Cardiac fibroblast (primary cell): ENCODE measurements at places on chromosomes 16 and 17.

DNA sequence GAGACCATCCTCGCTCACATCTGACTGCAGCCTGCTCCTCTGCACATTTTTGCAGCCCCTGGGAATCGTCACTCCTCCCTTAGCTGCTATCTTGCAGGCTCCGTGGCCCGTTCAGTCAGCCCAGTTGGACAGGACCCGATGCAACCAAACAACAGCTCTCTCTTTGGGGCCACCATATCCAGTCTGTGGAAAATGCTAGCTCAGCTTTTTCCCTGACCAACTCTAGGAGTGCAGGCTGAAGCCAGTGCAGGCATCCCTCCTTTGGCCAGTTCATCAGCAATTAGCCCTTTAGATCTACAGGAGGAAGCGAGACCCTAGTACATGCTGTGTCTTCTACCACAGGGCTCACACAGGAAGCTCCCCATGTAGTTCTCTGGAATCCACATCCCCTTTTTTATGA is 182.1 kb downstream of the HS3ST3A1 start:
- DNase-seq: no peak

GRCh38 chr16:48542966-48543365 is 67.0 kb downstream of the N4BP1 start:
- no peak for DNase-seq

DNA sequence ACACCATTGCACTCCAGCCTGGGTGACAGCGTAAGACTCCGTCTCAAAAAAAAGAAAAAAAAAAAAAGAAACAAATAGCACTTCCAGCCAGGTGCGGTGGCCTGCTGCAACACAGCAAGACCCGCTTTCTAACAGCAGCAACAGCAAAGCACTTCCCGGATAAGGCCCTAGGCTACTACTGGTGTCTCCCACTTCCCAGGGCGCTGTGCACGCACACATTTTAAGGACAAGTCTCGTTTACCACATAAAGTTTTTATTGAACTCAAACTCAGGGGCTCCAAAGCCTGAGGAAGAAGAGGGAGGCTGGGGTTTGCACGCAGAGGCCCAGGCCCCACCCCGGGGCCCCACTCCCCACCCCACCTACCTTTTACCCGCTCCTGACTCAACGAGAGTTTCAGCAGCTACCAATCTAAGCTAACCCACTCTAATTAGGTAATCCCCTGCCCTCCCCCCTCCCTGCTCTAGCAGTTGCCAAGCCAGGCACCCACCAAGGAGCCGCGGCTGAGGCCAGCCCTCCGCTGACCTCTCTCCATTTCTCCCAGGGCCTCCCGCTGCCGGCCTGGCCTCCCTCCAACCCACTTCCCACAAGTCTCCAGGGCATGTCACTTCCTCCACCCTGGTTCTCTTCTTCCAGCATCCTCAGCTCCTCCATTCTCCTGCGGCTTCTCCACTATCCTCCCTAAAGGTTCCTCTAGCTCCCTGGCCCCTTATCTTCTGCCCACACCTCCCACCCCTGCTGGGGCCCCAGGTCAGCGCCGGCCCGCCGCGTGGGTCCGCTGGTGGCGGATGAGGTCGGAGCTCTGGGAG is 2.4 kb downstream of the ZNF768 start:
- peak; percentile 30 for DNase-seq

DNA sequence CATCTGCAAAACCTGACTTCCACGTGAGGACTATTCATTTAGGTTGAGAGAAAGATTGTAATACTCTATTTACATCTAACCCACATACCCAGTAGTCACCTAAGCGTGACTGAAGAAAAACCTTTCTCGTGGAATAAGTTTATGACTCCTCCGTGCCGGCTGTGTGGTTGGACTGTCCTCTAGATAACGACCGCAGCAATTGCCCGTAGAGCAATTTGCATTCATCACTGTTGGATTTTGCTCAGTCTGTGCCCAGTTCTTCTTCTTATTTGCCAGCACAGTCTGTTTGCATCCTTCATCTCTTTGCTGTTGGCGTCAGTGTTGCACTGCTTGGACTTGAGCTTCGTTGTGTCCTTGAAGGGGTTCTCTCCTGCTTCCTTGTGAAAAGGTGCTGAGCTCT is 131.3 kb downstream of the CYB561 start:
- no peak for DNase-seq

DNA sequence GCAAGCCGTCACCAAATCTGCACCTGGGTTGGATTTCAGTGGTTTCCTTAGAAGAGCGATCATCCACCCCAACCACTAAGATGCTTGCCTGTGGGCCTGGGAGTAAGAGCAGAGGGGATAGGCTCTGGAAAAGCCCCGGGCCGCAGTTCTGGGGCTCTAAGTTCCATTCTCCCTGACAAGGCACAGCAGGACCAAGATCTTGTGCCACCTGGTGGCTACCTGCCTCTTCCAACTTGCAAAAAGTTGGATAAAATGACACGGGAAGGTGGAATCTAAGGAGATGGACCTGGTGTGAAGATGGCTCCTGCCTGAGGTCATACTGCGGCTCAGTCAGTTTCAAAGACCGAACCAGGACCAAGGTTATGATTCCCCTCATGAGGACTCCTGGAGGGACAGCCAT is 42.3 kb downstream of the ABCC12 start:
- DNase-seq: no peak

GRCh38 chr17:72479113-72479512 is 358.3 kb downstream of the SOX9 start:
- no peak for DNase-seq

DNA sequence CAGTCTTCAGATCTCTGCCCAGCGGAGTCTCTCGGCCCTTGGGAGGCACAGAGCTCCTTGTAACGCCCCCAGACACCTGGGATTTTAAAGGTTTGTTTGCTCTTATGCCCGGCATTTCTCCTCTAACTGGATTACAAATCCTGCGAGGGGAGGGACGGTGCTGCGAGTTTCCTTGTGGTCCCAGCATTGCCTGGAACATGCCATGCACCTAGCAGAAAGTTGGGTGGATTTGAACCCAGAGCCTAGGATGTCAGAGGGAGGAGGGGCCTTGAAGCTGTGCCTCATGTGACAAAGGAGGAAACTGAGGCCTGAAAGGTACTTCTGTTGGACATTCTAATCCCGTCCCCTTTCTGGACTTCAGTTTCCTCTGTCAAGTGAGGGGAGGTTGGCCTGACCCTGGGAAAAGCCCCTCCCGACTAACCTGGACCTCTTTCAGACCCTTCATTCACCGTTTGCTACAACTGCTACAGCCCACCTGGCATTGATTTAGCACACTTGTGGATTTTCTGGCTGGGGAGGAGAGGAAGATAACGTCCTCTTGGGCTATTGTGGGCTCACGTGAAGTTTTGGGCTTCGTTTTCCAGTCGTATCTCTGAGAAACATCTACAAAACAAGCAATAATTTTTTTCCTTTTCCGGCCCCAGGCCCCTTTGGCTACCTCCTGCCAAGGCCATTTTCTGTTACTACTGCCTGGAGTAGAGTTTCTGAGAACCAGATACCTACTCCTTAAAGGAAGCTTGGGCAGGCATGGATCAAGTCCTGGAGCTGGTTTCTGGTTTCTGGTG is 30.9 kb downstream of the MRC2 start:
- no peak for DNase-seq

DNA sequence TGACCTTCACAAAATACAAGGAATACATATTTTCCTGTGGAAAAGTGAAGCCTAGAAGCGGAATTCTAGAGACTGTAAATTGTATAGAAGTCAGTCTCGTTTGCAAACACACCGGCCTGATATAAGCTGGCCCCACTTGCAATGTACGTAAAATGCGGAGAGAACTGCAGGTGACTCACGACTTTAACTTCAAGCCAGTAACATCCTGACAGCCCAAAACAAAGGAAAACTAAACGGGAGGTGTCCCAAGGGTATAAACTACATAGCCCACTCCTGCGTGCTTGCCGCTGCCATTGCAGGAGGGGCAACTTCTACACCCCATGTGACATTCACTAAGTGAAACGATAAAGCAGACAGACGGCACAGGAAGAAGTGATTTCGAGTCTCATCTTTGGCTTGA is 101.6 kb downstream of the CYTH1 start:
- DNase-seq: peak; percentile 86

DNA sequence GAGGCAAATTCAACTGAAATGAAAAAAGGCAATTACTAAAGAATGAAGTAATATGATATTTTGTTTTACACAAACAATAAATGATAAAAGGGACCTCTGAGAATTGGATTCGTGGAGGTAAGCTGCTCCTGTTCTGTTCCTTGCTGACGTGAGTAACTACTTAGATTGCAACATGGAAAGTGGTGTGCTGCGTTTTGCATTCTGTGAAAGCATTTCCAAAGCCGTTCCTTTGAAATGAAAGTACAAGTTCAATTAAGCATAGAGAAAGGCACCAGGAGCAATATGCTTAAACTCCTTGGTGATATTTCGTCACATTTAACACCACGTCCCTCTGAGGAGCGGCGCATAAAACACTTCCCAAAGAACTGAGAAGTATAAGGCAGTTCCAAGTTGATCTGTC is 381.7 kb downstream of the UTP18 start:
- no peak for DNase-seq

- DNase-seq: no peak
Observed at GRCh38 chr16:70526403-70526802, 2.8 kb downstream of the SF3B3 start.

- DNase-seq: no peak
Observed at GRCh38 chr16:49936791-49937190, 80.9 kb upstream of the ZNF423 start.

DNA sequence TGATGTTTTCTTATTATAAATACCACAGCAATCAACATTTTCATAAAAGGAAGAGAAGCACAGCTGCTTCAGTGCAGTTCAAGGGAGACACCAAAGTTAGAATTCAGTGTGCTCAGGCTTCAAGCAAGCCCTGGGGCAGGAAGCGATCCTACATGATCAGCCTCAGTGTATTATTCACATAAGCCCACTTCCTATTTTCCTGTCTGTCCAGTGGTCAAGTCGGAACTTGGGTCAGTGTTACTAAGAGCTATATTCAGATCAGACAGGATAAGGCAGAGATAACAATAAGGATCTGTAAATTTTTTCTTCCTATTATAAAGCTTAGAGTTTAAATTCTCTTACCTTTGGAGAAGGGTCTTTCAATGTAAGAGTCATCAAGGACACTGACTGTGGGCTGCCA is 12.9 kb downstream of the HEATR6 start:
- no peak for DNase-seq

GRCh38 chr17:12887088-12887487 is 97.8 kb downstream of the ARHGAP44 start:
- no peak for DNase-seq

DNA sequence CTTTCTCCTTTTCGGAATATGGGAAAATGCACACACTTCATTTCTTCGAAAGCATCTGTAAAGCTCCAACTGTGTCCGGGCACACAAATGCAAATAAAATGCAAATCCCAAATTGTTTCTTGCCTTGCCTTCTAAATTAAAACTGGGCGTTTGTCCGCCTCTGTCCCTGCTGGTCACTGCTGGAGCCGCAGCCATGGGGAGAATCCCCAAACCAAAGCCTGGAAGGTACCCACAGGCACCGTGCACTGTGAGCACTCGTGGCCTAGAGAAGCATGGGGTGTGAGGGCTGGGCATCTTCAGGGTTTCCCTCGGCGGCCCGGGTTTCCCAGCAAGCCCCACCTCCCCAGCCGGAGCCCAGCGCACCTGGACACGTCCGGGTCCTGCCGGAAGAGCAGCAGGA is 2.9 kb downstream of the SLC47A2 start:
- DNase-seq: no peak

- no peak for DNase-seq
Observed at GRCh38 chr17:1322014-1322428, 42.6 kb downstream of the TRARG1 start.

DNA sequence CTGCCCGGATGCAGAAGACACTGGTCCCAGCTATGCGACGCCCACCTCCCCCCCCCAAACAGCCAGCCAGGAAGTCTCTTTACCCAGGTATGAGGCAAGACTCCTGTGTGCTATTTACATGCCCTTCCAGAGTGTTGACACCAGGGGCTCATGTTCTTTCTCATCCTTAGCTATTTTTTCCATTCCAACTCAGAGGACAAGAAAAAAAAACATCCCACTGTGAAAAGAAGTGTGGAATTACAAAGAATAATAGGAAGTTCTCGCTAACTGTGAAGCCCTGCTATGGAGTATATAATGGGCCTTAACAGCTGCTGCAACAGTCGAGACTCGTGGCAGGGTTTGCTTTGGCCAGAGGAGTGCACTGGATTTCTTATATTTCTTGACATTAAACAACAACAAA is 584.9 kb downstream of the CDH13 start:
- DNase-seq: no peak

DNA sequence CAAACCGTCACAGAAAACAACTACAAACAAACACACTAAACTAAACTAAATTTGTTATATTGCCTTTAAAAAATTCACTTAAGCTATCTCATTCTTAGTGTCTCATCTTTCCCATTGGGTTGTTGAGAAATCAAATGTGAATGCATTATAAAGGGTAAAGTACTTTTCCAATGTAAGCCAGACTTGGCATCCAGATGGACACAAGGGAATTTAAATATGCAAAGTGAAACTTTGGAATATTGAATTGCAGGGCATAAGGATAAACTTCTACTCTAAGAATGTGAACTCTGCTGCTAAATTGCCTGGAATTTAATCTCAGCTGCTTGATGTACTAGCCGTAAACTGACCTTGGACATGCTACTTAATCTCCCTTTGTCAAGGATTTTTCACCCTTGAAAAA is 1554.6 kb downstream of the CDH8 start:
- no peak for DNase-seq

DNA sequence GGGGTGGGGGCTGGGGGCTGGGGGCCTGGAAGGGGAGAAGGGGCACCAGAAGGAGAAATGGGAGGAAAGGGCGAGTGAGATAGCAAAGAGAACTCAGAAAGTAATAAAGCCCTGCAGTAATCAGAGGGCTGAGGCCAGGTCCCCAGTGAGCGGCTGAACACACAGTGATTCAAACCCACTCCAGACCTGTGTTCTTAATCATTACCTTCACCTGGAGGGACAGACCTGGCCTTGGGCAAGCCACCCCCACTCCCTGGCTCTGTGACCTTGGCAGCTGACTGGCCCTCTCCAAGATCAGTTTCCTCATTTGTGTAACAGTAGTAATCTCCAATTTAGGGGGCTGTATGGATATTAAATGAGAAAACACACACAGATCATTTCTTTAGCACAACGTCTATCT is 150.4 kb downstream of the WWOX start:
- no peak for DNase-seq
